Breast epithelium (tissue), 4 donors: ENCODE measurements at places on chromosomes 3 and 15. TPM values are rescaled to one million over a fixed set of nuclear protein-coding genes. Genes with fewer than 3 reads are reported as not detected.

- no peak for DNase-seq
These were observed 316.2 kb upstream of the THRB start for GRCh38 chr3:24810881-24811280.

DNA sequence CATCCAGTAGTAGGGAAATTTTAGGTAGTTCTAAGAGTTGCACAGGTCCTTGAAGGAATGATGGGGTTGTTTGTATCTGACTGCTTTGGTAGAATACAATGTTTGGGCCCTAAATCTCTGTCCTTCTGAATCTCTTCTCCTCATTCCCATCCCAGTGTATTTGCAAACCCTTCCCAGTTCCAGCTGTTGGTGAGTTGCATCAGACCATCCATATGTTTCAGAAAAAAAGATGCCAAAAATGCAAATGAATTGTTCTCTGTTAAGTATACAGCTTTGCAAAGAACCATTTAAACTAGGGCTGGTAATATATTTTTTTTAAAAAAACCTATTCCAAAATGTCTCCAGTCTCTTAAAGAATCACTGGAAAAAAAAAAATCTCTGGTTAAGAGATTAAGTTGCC is 250.8 kb upstream of the FEZF2 start:
- DNase-seq: no peak

- DNase-seq: no peak
These were observed 104.2 kb downstream of the FBXL22 start for GRCh38 chr15:63701365-63701764.

- no peak for DNase-seq
These were observed 10.6 kb downstream of the FBN1 start for GRCh38 chr15:48634893-48635292.

GRCh38 chr3:78809966-78810365 is 957.8 kb downstream of the ROBO1 start:
- no peak for DNase-seq

DNA sequence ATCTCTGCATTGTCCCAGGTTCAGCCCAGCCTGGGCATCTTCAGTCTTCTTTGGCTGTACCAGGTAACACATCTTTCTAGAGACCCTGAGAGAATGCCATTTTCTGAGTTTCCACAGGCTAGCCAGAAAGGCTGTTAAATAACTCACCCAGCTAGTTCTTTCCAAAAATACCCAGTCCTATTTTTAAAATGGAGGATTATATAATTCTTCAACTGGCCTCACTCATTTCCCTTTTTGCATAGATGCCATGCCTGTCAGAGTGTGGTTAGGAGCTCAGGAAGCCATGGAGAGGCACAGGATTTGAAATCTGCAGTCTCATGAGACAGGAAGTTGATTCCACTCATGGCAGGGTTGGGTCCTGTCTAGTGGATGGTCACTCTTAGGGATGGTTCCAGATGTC is 39.8 kb downstream of the CEMIP start:
- no peak for DNase-seq

GRCh38 chr3:171976526-171976925 is 62.9 kb upstream of the FNDC3B start:
- no peak for DNase-seq

GRCh38 chr3:126859415-126860246 is 123.3 kb upstream of the PLXNA1 start:
- no peak for DNase-seq

DNA sequence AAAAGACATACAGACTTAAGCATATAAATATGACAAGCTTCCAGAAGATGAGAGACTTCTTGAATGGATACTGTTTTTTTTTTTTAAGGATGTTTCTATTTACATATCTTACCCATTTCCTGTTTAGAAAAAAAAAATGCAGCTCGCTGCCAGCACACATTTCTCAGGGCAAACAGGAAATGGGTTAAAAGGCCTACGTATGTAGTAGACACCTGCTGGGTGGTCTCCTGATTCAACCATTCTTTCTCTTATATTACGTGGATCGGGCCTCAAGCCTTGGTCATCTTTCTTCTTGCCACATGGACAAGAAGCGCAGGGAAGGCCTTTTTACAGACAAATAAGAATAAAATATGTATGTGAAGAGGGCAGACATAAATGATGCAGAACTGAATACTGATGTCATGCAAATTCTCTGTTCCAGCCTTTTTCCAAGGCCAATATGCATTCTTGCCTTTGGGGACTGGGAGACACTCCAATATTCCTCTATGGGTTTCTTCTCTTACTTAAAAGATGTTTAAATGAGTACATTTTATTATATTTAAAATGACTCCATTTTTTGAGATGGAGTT is 35.0 kb upstream of the TJP1 start:
- DNase-seq: no peak

- DNase-seq: no peak
These were observed 7.6 kb upstream of the ISL2 start for GRCh38 chr15:76328958-76329357.

DNA sequence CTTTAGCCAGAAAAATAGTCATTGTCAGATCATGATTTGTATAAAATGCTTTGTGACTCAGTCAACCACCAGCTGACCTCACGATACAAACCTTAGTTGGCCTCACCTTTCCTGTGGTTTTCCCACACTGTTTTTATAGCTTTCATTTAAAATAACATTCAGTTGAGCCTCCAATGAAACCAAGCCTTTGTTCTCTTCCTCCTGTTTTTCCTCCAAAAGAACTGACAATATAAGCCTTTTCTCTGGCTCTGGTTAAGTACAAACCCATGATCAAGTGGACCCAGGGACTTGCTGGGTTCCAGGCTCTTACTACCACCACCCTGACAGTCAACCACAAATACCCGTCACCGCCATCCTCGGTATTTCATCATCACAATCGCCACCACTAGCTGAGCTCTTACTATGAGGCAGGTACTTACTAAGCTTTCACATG is 81.7 kb downstream of the TAMM41 start:
- DNase-seq: no peak

DNA sequence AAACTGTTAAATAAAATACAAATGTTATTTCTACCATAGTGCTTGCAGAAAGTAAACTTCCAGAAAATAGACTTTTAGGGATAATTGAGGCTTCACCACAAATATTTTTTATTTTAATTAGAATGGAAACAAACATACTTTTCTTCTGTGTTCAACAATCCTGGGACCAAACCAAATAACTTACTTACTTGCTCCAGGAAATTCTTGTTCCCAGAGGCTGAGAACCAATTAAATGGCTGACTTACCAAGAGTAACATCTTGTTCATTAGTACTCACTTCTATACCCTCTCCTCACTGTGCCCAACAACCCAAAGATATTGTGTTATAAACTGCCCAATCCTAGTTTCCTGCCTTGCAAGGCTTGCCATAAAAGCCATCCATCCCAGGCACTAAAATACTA is 172.2 kb upstream of the PFN2 start:
- DNase-seq: no peak

DNA sequence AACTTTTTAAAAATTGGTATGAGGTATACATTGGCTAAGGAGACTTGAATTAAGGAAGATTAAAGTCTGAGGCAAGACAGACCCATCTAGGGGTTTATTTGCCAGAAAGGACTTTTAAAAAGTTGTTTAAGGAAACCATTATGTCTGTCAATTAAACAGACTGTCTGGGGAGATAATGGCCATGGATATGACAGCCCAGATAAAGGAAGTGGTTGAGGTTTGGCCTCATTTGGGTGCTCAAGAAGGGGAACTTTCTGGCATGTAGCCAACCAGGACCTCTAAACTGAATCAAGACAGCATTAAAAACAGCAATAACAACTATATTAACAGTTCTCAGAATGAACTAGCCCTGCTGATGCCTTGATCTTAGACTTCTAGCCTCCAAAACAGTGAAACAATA is 9.9 kb upstream of the CD200R1L start:
- no peak for DNase-seq

DNA sequence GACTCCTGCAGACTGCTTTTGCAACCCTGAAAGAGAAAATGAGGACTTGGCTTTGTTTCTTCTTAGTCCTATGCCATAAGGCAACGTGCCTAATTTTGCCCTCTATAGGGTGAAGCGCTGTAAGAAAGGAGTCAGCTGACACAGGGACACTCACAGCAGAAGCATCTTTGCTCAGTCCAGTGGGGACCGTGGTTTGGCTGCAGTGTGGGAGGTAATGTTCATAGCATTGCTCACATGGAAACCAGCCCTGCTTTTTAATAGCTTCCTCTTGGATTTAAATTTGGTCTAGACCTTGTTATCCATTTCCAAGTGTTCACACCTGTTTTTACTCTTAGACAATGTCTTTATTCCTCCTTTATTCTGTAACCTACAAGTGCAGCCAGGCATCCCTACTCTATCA is 1032.1 kb downstream of the NTRK3 start:
- DNase-seq: no peak

- no peak for DNase-seq
These were observed 60.8 kb upstream of the PXYLP1 start for GRCh38 chr3:141170678-141171295.

DNA sequence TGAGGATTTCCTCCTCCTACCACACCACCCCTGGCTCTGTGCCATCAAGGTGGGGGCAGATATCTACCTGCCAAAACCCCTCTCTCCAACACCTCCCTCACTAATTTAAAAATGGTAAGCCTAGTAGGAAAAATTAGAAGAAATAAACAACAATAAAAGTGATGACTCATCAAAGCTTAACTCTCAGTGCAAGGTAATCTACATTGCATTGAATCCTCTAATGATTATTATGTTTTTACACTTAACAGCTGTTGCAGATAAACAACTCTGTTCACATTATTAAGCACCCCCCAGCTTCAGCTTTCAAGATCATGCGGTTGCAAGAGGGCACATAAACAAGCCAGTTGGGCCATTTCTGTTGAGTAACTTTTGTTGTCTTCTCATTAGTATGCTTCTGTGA is 396.1 kb upstream of the ATP11B start:
- DNase-seq: no peak

GRCh38 chr3:139987908-139988307 is 52.9 kb downstream of the CLSTN2 start:
- DNase-seq: no peak

DNA sequence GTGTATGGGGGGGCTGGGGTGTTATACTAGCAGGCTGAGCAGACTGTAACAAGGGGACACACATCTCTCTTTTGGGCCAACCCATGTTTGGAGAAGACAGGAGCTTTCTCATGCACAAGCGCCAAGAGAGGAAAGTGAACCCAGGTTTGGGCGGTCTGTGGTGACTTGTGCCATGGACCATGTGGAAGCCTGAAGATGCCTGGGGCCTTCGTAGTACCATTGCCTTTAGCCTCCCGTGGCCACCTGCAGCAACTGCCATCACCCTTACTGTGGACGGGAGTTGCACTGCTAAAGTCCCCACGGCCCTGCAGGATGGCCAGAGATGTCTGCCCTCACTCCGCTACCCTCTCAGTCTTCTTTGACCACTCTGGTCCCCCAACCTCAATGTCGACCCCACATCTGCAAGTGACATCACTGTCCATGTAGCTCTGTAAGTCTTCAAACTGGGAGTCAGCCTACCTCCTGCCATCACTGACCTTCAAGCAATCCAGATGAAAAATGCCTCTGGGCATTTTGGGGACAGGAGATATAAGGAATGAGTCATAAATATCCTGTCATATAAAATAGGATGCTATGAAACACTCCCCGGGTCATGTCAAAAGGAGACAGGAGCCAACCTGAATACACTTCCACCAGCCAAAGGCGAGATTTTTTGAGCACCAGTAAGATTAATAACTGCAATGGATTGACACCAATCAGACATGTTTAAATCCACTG is 74.7 kb upstream of the C15orf39 start:
- no peak for DNase-seq

- no peak for DNase-seq
These were observed 106.9 kb downstream of the TLE3 start for GRCh38 chr15:69990566-69991421.

DNA sequence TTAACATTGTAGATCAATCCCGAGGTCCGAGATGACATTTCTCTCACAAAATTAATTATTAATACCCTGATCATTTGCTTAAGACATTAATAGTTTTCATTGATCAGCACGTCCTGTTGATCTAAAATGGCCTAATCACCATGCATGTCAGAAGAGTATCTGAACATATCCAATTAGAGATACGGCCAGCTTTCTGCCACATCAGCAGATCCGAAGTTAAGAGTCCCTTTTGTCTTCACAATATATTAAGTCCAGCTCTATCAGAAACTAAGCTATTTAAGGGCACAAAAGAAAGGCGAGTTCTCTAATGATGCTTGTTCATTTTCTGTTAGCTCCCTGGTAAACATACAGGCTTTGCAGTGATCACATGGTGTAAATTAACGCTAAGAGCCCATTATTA is 470.3 kb downstream of the CNTN4 start:
- DNase-seq: no peak

GRCh38 chr3:134775831-134776230 is 19.2 kb upstream of the EPHB1 start:
- no peak for DNase-seq

DNA sequence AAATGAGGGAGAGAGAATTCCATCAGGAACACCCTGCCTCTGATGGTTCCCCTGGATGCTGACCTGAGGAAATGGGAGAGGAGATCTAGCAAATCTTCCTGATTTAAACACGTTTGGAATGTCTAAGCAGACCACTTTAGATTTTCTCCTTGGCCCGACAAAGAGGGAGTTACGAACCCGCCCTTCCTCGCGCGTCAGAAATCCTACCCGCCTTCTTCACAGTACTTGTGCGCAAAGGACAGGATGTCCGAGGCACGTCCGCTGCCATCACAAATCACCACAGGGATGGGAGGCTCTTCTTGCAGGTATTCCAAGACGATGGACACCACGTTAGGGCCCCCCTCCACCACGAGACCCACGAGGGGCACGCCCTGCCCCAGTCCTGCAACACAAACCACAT is 38.6 kb downstream of the TRPM1 start:
- DNase-seq: no peak

DNA sequence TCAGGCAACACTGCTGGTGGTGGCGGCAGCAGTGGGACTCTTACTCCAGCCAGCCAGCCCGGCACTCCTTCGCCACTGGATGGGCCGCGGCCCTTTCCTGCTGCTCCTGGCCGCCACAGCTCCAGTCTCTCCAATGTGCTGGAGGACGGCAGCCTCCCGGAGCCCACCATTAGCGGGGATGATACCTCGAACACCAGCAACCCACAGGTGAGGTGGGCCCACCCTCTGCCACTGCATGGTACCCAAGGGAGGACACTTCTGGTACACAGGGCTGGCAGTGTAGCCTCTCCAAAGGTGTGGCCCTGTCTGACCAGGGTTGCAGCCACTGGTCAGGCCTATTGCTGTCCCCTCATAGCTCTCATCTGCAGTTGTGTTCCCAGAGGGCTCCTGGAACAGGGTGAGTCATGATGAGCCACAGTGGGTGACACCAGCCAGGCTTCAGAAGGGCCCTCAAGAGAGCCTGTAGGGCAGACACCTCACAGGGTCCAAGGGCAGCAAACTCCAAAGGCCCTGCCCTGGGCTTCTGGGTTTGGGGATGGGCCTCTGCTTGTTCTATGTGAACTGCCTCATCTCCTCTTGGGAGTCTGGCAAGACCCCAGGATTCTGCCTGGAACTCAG is 20.8 kb downstream of the NBEAL2 start:
- DNase-seq: no peak

- DNase-seq: no peak
These were observed 40.8 kb downstream of the PPM1L start for GRCh38 chr3:160796813-160797164.

- DNase-seq: no peak
These were observed 214.1 kb upstream of the CTNNB1 start for GRCh38 chr3:40985195-40985594.

Gene KBTBD12
- not detected for total RNA-seq

Gene CHDH
- total RNA-seq: 2.9 TPM

Gene AHSG
- total RNA-seq: not detected

Gene SI
- not detected for total RNA-seq

Gene LRRN1
- total RNA-seq: 0.32 TPM

Gene ZIC1
- total RNA-seq: 2.0 TPM

Gene TM6SF1
- 7.3 TPM for total RNA-seq

Gene ZXDC
- total RNA-seq: 37.6 TPM

Gene ISLR
- 49.2 TPM for total RNA-seq

Gene CLSTN2
- total RNA-seq: 33.1 TPM

Gene ZNF662
- 17.4 TPM for total RNA-seq

Gene EPHA3
- total RNA-seq: 3.9 TPM
